HT1080 (cell line): ENCODE measurements at places on chromosomes 12 and 14. TPM values are rescaled to one million over a fixed set of nuclear protein-coding genes. Genes with fewer than 3 reads are reported as not detected.

DNA sequence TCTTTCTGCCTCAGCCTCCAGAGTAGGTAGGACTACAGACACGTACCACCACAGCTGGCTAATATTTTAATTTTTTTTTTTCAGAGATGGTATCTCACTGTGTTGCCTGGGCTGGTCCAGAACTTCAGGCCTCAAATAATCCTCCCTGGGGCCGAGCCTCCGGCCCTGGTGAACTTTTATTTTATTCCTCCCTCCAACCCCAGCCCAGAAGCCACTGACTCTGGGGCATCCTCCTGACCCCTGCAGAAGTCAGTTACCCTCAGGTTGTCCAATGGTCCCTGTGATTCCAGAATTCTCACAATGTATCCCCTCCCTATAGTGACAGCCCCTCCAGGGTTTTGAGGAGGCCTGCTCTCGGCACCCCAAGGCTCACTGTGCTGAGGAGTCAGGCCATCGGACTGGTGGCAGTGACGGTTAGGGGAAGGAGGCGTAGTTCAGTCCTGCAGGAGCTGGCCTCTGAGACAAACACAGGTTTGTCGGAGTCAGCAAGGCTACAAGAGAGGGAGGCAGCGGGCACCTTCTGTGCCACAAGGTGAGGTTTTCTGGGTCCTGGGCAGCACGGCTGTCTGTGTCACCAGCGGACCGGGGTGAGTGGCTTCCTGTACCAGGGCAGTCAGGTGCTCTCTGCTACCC is 19.4 kb upstream of the FIGNL2 start:
- DNase-seq, result no peak

- no peak for DNase-seq
Measured at GRCh38 chr12:66753810-66754209, 74.9 kb upstream of the GRIP1 start.

- no peak for DNase-seq
Measured at GRCh38 chr12:67671892-67672291, 23.3 kb downstream of the DYRK2 start.

DNA sequence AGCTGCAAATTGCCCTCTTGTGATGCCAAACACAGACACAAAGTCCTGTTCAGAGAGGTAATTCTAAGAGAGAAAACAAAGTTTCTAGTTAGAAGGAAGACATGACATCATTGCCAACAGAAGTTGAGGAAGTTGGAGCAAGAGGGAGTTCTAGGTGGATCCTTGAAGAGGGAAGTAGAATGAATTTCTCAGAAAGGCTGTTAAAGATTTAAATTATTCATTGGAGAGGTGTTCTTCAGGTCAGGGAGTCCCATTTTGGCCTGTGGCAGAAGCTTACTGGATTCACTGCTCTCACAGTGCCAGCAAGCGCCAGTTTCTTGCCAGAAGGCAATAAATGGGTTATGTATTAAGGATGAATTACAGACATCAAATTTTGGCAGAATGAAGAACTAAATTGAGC is 15.3 kb downstream of the TSFM start:
- DNase-seq, result no peak

- peak; percentile 84 for DNase-seq
Measured at GRCh38 chr12:115570069-115570777, 707.3 kb downstream of the MED13L start.

GRCh38 chr12:50055831-50056638 is 1.4 kb upstream of the ASIC1 start:
- DNase-seq, result peak; percentile 59

DNA sequence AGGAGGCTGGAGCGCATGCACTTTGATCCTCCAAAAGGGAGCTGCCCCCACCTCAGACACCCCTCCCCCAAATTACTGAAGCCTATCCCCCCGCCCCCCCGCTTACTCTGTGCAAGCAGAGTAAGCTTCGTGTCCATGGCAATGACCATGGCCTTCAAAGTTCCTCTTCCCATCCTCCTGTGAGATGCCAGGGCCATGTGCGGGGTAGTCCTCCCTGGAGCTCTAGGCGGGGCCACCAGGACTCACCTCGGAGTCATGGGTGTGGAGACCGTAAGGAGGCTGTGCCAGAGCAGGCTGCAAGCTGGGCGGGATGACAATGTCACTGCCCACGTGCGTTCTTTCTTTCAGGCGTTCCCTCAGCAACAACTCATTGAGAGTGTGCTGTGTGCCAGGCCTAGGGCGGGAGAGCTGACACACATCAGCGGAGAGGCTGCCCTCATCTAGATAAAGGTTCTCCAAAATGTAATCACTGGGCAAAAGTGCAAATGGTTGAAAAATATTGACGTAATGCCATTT is 66.8 kb downstream of the C14orf132 start:
- no peak for DNase-seq

DNA sequence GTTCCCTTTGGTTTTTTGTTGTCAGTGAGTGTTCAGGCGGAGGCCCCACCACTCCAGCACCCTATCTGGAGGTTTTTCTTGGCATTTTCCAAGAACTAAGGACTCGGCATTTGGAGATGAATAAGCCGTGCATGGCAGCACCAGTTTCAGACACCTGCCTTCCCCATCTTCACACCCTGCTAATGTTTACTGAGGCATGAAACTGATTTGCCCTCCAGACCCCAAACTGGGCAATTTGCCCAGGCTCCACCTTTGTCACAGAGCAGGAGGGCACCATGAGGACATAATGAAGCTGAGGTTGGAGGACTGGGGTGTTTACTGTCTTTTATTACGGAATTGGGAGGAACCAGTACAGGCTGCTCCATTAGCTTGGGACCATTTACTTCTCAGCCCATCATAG is 113.4 kb downstream of the LGMN start:
- no peak for DNase-seq

GRCh38 chr12:66674495-66675122 is 4.3 kb downstream of the GRIP1 start:
- no peak for DNase-seq

DNA sequence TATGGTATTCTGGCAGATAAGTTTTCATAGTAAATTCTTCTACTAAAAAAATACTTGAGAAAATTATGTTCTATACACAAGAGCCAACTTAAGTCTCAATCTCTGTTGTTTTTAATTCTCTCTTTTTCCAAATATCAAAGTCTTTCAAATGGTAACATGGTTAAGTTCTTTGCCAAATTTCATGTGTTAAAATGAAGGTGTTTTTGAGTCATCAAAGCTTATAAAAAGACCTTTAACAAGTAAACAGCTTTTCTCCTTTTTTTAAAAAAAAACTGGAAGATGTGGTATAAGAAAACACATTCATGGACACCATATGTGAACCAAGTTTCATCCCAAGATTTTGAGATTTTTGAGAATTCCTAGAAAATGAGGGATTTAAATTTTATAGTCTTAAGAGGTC is 111.3 kb downstream of the FOXG1 start:
- DNase-seq, result no peak

Gene ZC2HC1C
- total RNA-seq, result 1.4 TPM in 1 of 2 replicates, not detected in the other

Gene KRT3
- 0.13 TPM in 1 of 2 replicates, not detected in the other for total RNA-seq

Gene TMEM63C
- not detected in 2 replicates for total RNA-seq

Gene C14orf132
- total RNA-seq, result 5.0 and 5.9 TPM in 2 replicates

Gene COL2A1
- 0.02 and 0.07 TPM in 2 replicates for total RNA-seq

Gene ATF1
- total RNA-seq, result 42.3 and 65.4 TPM in 2 replicates

Gene TBX5
- 0.30 and 0.43 TPM in 2 replicates for total RNA-seq

Gene ST8SIA1
- 2.5 and 3.5 TPM in 2 replicates for total RNA-seq

Gene PLEKHD1
- total RNA-seq, result not detected in 2 replicates

Gene APOF
- not detected in 2 replicates for total RNA-seq

Gene SDR9C7
- not detected in 2 replicates for total RNA-seq

Gene AICDA
- total RNA-seq, result not detected in 2 replicates
